ENCODE measurements at places on chromosomes 3 and 15. TPM values are rescaled to one million over a fixed set of nuclear protein-coding genes. Genes with fewer than 3 reads are reported as not detected.

The GOLGA6A gene
- total RNA-seq, result 0.39 TPM

GRCh38 chr15:69319384-69320375 is 21.0 kb downstream of the PAQR5 start:
- no peaks in the 10 kb centered on the region for H3K4me1 ChIP-seq
- H3K27ac ChIP-seq, result no peak overlapping the region
- peaks cover 29% of the 10 kb centered on the region for H3K27me3 ChIP-seq
- no peaks in the 10 kb centered on the region for H3K36me3 ChIP-seq

DNA sequence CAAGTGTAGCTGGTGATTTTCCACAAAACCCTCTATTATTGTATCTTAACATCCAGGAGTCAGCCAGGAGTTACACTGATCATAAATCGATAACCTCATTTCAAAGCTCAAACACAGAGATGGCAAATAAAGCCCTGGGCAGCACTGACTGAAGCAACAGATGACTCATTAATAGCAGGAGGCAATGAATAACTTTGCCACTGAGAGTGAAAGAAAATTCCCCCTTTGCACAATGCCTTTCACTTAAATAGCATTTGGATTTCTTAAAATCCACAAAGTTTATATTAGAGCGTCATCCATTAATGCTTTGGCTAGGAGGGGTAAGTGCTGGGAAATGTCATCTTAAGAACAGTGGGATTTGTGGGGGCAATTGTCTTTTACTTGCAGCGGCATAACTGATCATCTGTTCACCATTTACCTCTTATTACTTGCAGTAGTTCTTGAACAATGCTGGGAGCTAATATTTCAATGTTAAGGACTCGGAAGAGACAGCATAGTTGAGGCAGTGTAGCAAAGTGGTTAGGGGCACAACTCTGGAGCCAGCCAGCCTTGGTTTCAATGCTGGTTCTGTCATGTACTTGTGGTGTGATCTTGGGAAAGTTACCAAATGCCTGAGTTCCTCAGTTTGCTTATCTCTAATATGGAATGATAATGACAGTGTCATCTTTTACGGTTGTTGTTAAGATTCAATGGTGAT is 630.4 kb upstream of the TBL1XR1 start:
- DNase-seq, result no peak
- H3K4me1 ChIP-seq, result no peaks in the 10 kb centered on the region
- H3K4me3 ChIP-seq, result no peak overlapping the region
- no peak overlapping the region for H3K27ac ChIP-seq
- H3K36me3 ChIP-seq, result no peaks in the 10 kb centered on the region

The C3orf20 gene
- 0.69 TPM for total RNA-seq

DNA sequence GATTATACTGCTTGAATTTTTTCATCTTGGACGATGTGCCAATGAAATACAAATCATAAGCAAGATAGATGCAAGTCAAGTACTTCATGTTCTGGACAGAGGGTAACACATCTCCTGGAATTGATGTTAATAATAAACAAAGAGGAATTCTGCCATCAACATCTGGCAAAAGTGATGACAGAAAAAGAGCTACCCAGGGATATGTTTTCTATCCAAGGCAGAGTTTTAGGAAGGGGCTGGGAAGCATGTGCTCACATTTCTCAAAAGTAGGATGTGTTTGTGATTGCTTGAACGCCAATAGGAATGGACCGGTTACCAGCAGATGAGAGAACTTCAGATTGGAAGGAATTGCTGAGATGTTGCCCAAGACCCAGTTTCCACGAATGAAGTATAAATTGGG is 242.6 kb upstream of the AGTR1 start:
- no peaks in the 10 kb centered on the region for H3K4me1 ChIP-seq
- H3K27me3 ChIP-seq, result no peaks in the 10 kb centered on the region
- no peak overlapping the region for H3K27ac ChIP-seq
- no peaks in the 10 kb centered on the region for H3K36me3 ChIP-seq

The HTR3E gene
- total RNA-seq, result not detected

The LRRC31 gene
- not detected for total RNA-seq

DNA sequence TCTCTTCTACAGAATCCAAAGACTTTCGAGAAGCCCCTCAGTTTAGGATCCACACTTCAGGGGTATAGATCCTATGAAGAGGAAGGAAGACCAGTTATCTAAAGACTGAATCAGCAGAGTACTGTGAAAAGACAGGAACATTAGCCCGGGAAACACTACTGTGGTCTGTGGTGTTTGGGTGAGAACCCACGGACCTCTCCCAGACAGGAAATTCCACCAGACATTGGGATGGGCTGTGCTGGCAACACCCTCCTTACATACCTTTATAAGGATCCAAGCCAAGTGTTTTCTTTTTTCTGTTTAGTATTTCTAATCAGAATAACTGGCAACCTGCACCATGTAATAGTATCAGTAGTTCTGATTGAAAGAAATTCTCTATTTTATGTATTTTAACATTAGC is 14.1 kb downstream of the TMEM207 start:
- H3K27ac ChIP-seq, result no peak overlapping the region
- DNase-seq, result no peak
- peaks cover 2% of the 10 kb centered on the region for H3K36me3 ChIP-seq
- peaks cover 35% of the 10 kb centered on the region for H3K27me3 ChIP-seq

- no peak overlapping the region for H3K27ac ChIP-seq
- DNase-seq, result no peak
- H3K4me1 ChIP-seq, result no peaks in the 10 kb centered on the region
Observed at GRCh38 chr15:57388464-57388863, 12.2 kb downstream of the CGNL1 start.

DNA sequence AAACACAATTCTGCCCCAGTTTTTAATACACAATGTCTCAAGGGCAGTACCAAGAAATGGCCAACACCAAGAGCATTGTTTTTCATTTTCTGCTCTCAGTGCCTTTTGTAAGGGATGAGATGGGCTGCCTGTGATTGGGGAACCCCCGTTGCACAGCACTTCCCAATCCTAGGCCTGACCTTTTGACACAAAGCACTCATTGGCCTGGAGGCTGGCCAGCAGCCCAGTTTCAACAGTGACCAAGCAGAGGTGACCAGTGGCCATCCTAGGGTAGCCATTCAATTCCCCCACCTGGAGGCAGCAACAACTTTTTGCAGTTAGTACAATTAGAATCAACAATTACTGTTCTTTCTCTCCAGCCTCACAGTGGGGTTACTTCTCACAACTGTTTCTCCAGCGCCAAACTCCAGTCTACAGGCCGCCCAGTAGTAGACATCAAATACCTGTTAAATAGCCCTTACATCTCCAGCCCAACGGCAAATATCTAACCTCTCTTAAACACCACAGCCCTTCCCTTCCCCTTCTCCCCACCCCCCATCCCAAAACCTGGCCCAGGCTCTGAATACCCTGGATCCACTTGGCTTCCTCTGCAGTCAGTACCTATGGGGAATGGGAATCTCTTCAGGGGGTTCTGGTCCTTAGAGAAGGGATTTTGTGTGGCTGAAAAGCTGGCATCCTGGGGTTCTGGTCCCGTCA is 8.9 kb upstream of the LRRC2 start:
- H3K4me1 ChIP-seq, result peaks cover 10% of the 10 kb centered on the region
- no peak for DNase-seq
- H3K4me3 ChIP-seq, result no peak overlapping the region
- no peaks in the 10 kb centered on the region for H3K36me3 ChIP-seq
